ENCODE measurements at places on chromosomes 3 and 15.

GRCh38 chr3:149199474-149199873 lies 22.2 kb downstream of the CP start:
- no peak for DNase-seq

GRCh38 chr3:55497250-55497649 lies 10.1 kb upstream of the WNT5A start:
- no peak for DNase-seq

DNA sequence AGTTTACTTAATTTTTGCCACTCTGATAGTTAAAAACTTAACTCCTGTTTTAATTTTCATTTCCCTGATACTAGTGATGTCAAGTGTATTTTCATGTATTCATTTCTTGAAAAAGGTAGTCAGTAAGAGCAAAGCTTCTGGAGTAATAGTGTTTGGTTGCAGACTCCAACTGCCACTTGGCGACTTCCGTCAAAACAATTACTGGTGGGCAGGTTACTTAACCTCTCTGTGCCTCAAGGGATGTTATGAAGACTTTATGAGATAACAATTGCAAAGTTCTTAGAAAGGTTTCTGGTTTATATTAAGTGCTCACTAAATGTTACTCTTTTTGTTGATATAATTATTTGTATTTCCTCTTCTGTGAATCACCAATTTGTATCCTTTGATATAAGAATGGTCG lies 129.7 kb downstream of the NFKBIZ start:
- no peak for DNase-seq

GRCh38 chr3:52175416-52176179 lies 21.4 kb upstream of the POC1A start:
- no peak for DNase-seq

- no peak for DNase-seq
Measured at GRCh38 chr15:53414167-53414566, 345.3 kb downstream of the WDR72 start.

- peak; percentile 60 for DNase-seq
Measured at GRCh38 chr3:42014921-42015533, 53.1 kb upstream of the ULK4 start.

- no peak for DNase-seq
Measured at GRCh38 chr15:48392356-48392755, 61.1 kb downstream of the DUT start.

DNA sequence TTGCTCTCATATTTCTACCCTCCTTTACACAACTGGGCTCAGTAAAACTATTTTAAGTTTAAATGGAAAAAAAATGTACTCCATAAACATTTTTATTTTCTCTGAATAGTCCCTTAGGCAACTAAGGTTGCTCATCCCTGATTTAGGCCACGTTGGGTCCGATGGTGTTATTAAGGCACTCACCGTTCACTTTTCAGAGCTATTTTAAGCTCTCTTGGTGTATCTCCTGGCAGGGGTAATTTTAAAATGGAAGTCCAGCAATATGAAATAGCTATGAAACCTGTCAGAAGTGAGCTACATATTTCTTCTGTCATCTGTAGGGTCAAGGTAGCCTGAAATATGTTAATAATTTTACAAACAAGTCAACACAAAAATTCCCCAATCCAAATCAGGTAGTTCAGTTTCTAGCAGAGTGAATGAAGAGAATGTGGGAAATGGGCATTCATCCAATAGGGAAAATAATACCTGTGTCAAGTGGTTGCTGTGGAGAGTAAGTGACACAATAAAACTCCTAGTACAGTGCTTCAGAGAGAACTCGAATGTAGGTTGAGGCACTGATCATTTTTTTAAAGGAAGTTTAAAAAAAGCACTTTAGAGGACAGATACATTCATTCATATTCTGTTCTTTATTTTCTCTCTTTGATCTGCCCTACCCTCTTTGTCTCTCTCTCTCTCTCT lies 209.3 kb upstream of the FEZF2 start:
- DNase-seq: no peak

GRCh38 chr15:93109336-93110102 lies 20.5 kb upstream of the RGMA start:
- DNase-seq: no peak

DNA sequence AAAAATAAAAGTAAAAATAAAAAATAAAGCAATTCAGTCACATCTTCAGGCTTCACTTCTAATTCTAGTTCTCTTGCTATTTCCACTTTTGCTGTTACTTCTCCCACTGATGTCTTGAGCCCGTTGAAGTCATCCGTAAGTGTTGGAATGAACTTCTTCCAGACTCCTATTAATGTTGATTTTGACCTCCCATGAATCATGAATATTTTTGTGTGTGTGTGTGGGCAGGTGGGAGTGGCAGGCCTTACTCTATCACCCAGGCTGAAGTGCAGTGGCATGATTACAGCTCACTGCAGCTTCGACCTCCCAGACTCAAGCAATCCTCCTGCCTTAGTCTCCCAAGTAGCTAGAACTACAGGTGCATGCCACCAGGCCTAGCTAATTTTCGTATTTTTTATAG lies 10.7 kb downstream of the USP4 start:
- DNase-seq: no peak

DNA sequence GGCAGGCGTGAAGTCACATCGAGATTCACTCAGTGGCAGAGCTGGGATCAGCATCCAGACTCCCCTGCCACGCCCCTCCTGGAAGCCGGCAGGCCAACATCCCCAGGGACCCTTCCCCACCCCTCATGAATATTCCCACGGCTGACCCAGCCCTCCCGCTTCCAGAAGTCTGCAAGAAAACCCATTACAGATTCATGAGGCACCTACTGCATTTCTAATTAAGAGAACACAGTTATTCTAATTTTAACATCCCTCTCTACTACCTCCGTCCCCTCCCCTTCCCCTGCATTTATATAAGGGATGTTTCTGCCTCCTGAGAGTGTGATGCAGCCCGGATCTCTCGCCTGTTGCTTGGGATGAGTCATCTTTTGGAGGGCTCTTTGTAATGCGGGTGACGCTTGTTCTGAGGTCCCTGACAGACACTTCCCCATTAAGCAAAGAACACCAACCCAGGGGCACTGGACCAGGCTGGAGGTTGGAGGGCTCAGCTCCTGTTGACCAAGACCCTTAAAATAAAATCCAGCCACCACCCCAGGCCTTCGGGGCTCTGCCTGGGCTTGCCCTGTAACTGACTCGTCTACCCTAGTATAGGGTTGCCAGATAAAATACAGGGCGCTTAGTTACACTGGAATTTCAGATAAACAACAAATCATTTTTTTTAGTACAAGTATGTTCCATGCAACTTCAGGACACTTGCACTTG lies 118.7 kb downstream of the NUP210 start:
- DNase-seq: no peak

DNA sequence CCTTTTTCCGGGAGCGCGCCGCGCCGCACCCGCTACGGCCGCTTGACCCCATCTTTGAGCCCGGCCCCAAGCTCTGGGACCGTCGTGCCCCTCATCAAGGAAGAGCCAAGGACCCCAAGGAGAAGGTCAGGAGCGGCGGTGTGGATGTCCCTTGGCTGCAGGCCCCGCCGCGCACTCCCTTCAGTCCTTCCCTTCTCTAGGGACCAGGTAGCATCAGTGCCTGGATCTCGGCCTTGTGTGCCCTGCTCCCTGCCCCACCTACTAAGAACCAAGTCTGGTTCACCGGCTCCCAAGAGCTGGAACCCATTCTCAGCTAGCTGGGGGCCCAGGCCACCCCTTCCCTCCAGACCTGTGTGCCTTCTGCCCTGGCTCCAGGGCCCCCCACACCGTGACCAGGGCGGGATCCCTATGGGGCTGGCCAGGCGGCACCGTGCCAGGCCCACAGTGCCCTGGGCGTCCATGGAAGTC lies 69.3 kb upstream of the CGNL1 start:
- DNase-seq: peak; percentile 38

- DNase-seq: no peak
Measured at GRCh38 chr3:58052373-58053273, 44.4 kb downstream of the FLNB start.

GRCh38 chr15:97114900-97115760 lies 784.6 kb downstream of the NR2F2 start:
- no peak for DNase-seq

DNA sequence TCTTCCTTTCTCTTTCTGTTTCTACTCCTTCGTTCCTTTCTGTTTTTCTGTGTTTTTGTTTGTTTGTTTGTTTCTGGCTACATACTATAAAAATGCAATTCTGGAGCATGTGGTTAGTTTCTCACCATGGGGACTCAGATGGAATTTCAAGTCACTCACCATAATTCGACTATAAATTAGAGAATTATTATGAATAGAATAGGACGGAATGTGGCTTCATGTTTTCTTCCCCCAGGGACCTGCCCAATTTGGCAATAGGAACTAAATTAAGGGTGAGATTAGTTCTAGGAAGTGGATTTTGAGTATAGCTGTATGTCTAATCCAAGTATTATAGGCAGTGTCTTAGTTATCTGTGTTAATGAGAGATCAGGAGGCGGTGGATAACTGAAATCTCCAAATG lies 96.9 kb downstream of the THSD4 start:
- DNase-seq: no peak

DNA sequence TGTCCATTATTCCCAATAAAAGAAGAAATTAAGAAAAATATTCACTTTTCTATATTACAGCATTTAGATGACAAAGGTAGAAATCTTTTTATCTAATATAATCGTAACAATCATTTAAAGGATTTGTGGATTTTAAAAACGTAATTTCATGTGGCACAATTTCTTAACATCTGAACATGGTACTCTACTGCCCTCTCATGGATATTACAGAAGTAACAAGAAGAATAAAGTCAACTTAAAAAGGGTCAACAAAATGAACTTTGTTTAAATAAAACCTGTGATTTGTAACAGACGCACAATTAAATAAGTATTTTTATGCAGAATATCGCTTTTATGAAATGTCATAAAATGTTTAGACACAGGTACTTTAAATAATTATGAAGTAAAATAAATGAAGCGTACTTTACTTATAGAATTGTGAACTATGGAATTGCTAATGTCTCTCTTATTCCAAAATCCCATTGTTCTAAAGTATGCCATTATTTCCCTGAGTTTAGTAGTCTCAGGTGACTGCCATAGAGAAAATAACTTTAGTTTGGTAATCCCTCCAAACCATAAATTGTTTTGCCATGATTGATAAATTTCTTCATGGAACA lies 366.8 kb upstream of the ZNF385D start:
- no peak for DNase-seq

GRCh38 chr15:39266890-39267289 lies 314.0 kb upstream of the THBS1 start:
- DNase-seq: no peak

DNA sequence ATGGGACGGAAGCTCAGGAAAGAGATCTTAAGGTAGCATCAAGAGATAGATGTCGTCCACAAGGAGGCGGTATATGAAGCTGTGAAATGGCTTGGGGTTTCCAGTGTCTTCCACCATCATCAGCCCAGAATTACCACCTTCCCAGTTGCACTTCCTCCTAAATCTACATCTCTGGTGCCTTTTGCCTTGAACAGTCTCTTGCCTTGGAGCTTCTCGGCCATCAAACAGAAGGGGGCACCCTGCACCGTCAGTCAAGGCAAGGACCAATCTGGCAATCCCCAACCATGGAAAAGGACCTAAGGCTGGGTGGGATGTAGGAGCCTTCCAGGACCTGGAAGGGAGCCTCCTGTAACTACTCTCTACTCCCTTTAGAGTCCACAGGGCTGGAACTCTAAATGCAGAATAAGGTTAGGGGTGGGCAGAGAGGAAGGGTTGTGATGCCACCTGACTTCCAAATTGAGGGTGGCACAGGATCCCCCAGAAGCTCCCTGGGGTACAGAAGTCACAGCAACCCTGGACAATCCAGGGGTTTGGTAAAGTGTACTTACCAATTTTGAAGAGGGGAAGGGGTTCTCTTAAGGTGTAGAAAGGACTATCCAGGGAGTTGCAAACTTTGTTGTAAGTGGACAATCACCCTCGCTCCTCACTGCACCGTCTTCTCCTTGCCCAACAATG lies 1.0 kb upstream of the RYR3 start:
- no peak for DNase-seq

- DNase-seq: no peak
Measured at GRCh38 chr15:59691194-59691805, 2.2 kb upstream of the BNIP2 start.

DNA sequence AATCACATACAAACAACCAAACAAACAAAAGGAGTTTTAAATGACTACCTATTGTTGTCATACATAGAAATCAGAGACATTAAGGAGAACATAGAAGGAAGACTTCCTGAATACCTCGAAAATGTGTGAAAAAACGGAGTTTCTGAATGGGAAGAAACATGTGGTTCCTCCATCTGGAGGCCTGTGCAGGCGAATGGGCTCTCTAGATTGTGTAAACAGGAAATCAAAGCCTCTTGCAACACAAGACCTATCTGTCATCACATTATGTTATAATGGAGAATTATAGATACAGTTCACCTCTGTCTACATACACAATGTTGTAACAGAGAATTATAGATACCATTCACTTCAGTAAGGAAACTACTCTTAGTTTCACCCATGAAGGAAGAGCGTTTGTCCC lies 44.1 kb downstream of the RUBCN start:
- no peak for DNase-seq

DNA sequence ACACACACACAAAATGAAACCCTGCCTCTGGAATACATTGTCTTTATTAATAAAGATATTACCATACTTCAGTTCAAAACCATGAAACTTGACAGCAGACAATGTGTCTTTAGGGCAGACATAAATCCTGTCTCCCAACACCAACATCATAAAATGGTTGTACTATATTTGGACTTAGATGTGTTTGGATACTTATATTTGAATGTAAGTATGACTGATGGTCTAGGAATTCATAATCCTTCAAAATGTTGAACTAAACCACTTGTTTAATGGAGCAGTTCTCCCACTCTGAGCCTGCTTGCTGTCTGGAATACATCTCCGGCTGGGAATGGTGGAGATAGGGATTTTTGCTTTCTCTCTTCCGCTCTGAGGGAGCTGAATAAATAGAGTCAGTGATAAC lies 10.6 kb downstream of the FBN1 start:
- DNase-seq: no peak

DNA sequence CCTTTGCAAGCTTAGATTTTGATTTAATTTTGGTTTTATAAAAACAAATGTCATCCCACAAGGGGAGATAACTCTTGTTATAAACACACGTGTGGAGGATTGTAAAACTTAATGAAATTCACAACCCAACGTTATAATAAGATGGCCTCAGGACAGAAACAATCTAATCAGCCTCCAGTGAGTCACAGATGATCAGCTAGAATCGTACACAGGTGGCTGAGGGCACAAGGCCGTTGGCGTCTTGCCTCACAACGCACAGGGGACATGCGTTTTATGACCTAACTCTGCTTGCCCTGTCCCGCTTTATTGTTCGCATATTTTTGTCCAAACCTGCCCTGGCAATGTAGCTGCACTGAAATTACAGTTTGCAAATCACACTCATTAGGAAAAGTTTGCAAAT lies 121.9 kb upstream of the PDZRN3 start:
- no peak for DNase-seq

DNA sequence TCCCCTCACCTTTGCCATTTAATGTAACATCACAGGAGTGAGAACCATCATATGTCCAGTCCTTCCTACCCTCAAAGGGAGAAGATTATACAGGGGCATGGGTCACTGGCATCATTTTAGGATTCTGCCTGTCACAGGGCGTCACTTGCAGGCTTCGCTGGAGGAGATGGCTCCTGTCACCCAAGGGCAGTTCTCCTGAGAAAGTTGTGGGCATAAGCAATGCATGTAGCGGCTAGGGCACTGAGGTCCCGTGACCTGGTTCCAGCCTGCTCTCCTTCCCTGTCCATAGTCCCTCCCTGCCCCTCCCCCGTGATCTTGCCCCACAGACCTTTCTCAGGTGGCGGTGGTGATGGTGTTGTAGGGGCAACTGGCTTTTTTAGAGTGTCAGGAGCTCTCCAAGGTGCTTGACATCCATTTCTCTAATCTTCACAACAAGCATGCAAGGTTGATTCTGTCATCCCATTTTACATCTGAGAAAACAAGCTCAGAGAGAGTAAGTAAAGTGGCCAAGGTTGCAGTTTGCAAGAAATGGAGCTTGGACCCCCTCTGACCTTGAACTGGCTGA lies 241.5 kb upstream of the CTDSPL start:
- no peak for DNase-seq

Data from HuH-7 (cell line).